ENCODE measurements at places on chromosomes 1 and 21.

- no peak for DNase-seq
These were observed 2.8 kb downstream of the SSBP3 start for GRCh38 chr1:54403405-54403804.

GRCh38 chr1:38153778-38154470 is 107.3 kb upstream of the POU3F1 start:
- DNase-seq: peak; percentile 4

GRCh38 chr1:238953448-238954010 is 432.8 kb upstream of the CHRM3 start:
- no peak for DNase-seq

DNA sequence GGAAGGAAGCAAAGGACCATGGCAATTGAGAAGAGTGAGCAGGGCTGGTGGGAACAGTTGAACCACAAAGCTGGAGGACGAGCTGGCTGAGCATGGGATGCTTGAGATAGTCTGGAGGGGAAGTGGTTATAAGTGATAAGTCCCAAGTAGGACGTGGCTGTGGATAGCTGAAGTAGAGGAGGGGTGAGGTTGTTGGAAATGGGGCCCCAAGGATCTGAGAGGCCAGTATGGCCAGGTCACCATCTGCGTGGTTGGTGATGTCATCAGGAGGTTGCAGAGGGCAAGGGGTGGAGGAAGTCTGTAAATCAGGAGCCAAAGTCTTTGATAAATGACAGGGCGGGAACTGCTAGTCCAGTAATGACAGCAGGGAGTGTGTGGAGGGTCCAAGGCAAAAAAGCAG is 11.0 kb upstream of the REN start:
- no peak for DNase-seq

GRCh38 chr1:153557877-153558276 is 7.8 kb downstream of the S100A2 start:
- DNase-seq: no peak

DNA sequence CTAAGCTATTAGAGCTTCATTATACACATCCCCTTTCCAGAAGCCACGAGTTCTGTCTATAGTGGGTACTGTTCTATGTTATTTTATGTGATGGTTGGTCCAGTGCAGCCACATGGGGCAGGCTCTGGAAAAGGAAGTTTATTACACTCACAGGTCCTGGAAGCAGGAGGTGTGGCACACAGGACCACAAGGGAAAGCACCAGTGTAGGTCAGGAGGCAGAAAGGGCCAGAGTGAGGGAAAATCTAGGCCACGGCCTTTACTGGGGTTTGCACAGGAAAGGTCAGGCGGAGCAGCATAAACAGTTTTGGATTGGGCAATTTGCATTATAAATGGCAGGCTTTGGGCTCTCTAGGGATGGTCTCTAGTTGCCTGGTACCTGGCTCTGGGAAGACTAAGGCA is 21.8 kb upstream of the CNIH3 start:
- no peak for DNase-seq

DNA sequence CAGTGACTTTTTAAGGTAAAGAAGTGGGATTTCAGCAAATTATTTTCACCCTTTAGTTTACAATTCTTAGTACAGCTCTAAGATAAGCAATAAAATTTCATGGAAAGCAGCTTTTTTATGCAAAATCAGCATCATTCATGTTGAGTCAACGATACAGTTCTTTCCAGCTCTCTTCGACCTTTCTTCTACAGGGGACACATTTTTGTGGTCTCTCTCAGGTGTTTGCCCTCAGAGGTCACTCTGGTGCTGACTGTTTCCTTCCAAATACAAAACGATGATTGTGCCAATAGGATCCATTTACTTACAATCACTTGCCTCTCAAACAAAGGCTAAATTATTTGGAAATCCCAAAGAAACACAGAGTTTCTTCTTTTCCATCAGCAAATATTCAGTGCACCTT is 51.0 kb downstream of the PSMG1 start:
- no peak for DNase-seq

GRCh38 chr1:40001456-40001855 is 39.1 kb upstream of the CAP1 start:
- DNase-seq: no peak

DNA sequence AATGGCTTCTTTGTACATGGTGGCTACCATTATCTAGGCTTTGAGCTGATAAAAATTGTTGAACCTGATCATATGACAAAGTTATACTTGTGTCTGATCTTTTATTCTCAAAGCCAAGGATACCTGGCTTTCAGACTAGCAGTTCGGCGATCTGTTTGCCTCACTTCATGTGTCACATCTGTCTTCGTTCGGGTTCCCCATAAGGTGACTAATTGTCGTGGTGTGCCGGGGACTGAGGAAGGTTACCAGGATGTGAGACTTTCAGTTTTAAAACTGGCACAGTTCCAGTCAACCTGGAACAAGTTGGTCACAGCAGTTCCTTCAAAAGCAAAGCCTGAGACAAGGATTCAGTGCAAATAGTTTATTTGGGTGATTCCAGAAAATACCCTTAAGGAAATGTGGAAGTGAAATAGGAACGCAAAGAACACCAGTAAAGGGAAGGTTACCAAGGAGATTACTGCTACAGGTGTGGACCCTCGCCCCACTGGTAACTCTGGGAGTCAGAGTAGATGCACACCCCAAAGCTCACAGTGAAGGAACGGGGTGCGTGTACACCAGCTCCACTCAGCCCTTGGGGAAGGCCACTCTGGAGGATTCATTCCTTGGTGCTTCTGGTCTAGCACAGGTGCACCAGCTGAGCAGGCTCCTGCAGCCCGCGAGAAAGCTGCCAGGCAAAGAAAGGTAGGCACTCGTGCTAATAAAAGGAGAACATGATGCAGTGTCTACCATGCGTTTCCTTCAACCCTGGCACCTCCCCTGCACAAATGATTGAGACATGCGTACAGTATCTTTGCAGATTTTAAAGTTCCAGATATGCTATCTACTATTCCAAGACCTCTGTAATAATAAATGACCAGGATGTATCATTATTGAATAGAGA is 69.0 kb downstream of the VWA5B1 start:
- no peak for DNase-seq

DNA sequence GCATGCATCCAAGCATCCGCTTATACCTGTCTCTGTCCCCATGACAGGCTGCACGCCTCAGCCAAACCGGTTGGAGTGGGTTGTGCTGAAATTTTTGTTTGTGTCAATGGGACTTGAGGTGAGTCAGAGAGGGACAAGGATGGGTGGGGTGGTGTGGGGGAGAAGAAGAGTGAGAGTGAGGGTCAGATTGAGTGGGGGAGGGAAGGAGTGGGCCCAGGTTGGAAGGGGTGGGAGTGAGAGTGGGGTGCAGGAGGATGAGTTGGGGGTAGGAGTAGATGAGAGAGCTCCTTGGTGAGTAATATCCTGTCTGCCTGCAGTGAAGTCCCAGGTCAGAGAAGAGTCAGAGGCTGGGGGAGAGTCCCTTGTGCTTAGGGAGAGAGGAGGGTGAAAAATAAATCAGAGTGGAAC is 3.3 kb upstream of the NECTIN4 start:
- no peak for DNase-seq

GRCh38 chr21:35179990-35180540 is 131.0 kb upstream of the RUNX1 start:
- no peak for DNase-seq

- DNase-seq: no peak
These were observed 5.6 kb downstream of the TMEM51 start for GRCh38 chr1:15159166-15159555.

DNA sequence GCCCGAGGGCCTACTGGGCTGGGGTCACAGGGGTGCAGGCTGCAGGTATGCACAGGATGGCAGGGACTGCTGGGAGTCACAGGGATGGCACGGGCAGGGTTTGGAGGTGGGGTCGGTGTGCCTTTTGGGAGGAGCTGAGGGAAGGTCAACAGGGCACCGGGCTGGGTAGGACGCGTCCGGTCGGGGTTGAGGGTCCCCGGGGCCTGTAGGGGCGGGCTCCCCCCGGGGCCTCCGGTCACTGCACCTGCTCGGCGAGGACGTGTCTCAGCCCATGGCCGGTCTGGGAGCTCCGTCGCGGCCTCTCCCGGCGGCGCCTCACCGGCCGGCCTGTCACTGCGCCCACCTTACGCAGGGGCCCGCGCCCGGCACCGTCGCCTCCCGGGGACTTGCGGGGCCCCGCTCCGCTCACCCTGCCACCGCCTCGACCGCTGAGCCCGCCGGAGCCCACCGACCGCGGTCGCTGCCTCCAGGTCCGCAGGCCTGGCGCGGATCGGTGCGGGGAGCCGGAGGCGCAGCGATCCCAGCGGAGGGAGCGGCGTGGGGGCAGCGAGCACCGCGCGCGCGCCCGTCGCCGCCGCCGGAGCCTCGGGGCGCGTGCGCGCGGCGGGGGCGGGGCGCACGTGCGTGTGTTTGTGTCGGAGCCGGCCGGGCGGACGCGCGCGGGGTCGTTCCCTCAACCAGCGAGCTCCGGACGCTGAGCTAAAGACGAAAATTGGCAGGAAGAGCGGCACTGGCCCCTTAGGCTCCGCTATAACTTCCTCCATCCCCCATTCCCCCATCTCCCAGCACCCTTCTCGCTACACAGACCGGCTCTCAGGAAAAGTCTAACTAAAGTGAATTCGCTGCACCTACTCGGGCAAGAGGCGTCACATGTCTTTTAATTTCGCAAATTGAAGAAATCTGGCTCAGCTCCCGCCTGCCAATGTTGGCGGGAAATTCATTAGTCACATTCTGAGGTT is at the start of gene AMIGO1:
AMIGO1 (minus strand) TSS at position 552 of the 959 bp plus-strand sequence. CDS start 815 bp downstream, outside the sequence.
- peak; percentile 71 for DNase-seq

DNA sequence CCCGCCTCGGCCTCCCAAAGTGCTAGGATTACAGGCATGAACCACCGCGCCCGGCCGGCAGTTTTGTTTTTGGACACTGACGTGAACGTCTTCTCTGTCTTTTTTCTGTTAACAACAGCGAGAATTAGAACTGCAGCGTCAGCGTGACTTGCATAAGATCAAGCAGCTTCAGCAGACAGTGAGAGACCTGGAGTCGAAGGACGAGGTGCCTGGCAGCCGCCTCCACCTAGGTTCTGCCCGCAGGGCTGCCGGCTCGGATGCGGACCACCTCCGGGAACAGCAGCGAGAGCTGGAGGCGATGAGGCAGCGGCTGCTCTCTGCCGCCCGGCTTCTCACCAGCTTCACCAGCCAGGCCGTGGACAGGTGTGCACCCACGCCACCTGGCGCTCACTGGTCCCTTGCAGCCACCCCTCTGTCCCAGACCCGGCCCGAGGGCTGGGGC is 22.9 kb upstream of the DIP2A start:
- no peak for DNase-seq

DNA sequence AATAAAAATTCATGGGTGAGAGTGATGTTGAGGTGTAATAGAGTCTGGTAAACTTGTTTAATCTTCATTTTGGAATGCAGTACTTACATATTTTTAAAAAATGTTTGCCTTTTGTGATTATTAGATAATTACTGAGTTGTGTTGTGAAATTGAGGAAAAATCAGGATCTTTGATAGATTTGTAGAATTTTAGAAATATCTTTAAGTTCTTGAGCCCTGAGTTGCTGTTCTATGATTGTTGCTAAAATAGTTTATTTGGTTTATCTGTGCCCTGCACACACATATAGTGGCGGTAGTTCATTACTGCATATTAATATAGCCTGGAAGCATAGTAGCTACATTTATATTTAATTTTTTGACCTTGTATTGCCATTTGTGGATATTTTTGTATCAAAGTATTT is 1.6 kb downstream of the B3GALT2 start:
- DNase-seq: no peak

GRCh38 chr1:187876775-187877174 is 1048.0 kb downstream of the PLA2G4A start:
- peak; percentile 61 for DNase-seq

DNA sequence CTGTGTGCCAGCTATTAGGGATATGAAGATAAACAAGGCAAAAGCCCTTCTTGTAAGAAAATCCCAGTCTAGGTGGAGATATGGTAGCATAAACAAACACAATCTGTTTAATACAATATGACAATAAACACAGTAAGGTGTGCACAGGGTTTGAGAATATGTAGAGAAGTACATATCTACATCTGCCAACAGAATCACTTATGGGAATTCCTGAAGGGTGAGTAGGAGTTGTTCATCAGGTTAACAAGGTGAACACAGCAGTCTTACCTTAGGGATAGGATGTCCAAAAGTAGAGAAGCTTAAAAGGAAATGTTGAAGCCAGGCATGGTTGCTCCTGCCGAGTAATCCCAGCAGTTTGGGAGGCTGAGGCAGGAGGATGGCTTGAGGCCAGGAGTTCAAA is 57.7 kb upstream of the LRRC7 start:
- no peak for DNase-seq

GRCh38 chr1:55353707-55354620 is 138.8 kb upstream of the USP24 start:
- no peak for DNase-seq

GRCh38 chr1:173414539-173415226 is 62.5 kb upstream of the PRDX6 start:
- DNase-seq: no peak

GRCh38 chr1:228902781-228903433 is 167.6 kb downstream of the RHOU start:
- DNase-seq: peak; percentile 96

- no peak for DNase-seq
These were observed 757 bp upstream of the SPSB1 start for GRCh38 chr1:9291914-9292360.

- DNase-seq: no peak
These were observed 2.2 kb upstream of the YBX1 start for GRCh38 chr1:42680055-42680454.

DNA sequence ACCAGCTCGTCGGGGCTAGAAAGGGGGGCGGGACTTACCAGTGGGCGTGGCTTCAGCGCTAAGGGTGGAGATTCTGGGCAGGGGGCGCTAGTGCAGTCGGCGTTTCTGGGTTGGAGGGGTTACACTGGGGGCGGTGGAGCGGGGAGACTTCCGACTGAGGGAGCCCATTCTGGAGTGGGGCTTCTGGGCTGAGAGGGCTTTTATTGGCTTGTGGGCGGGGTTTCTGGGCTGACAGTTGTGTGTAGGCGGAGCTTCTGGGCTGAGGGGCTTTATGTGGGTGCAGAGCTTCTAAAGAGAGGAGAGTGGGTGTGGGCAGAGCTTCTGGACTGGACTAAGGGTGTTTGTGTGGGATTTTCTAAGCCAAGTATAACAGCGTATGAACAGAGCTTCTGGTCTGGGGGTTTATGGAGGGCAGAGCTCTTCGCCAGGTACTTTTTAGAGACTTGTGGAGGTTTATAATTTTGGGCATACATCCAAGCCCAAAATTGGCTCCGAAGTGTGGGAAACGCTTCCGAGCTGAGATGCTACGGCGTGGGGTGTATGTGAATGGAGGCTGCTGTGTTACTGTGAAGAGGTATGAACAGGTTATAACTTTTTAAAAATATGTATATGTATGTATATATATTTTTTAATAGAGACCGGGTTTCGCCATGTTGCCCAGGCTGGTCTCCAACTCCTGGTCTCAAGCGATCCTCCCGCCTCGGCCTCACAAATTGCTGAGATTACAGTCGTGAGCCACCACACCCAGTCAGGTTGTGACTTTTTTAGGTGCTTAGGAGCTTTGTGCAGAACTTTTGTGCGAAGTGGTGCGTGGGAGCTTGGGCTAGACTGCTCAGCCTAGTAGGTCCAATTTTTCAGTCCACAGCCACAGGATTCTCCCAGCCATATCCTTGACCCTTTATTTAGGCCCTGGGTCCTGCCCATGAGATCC is 825 bp downstream of the TMEM39B start:
- DNase-seq: peak; percentile 91

- DNase-seq: no peak
These were observed 54.9 kb downstream of the DHRS3 start for GRCh38 chr1:12562955-12563576.

- DNase-seq: no peak
These were observed 40.5 kb downstream of the CD34 start for GRCh38 chr1:207870306-207871031.
